Stimulated activated CD4-positive, alpha-beta T cell treated with anti-CD3 and anti-CD28 coated beads, Interleukin-12 subunit alpha, Interleukin-12 subunit beta, amount 100 ng/mL, for 4 hours (primary cell): ENCODE measurements at places on chromosomes 16 and 17.

- DNase-seq: no peak
These were observed 203.7 kb downstream of the PHKB start for GRCh38 chr16:47664653-47665325.

- DNase-seq: no peak
These were observed 12.9 kb downstream of the CMIP start for GRCh38 chr16:81457326-81458133.

GRCh38 chr17:18247613-18248001 lies 10.9 kb downstream of the FLII start:
- DNase-seq: no peak

DNA sequence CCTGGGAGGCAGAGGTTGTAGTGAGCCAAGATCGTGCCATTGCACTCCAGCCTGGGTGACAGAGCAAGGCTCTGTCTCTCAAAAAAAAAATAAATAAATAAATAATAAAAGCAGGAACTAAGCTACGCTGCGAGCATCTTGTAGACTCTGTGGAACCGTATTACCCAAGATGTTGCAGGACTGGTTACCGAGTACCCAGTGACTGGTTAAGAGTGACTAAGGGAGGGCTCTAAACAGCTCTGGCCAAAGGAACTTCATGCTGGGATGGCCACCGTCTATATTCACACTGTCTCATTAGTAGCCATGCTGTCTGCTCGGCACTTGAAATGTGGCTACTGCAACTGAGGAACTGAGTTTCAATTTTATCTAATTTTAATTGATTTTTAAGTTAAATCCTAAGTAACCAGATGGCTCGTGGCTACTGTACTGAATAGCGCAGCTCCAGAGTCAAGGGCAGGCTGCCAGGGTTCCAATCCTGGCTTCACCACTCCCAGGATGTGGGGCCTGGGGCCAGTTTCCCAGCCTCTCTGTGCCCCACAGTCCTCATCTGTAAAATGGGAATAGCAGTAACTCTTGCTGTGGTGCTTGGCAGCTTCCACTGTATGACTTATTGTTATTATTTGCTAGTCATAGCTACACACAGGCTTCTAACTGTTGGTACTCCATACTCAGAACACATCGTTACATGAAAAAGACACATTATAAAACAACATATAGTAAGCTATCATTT lies 3.0 kb downstream of the NTAN1 start:
- DNase-seq: no peak

DNA sequence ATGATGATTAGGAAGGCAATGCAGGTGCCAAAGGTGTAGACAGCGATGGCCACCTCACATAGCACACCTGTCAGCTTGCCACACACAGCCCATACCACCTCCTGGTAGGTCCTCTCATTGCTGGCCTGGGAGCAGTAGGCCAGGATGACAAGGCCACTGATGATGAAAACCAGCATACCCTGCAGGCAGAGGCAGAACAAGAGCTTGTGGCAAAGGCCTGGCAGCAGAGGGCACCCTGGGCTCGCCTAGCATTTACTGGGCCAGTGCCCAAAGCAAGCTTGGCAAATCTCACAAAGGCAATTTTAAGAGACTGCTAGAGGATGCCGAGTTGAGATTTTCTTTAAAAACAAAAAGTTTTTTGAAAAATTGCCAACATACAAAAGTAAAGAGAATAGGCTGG lies 5.9 kb downstream of the SLC38A7 start:
- DNase-seq: no peak

GRCh38 chr17:17108451-17109049 lies 66.3 kb downstream of the MPRIP start:
- DNase-seq: no peak

GRCh38 chr16:84478172-84478947 lies 26.1 kb downstream of the MEAK7 start:
- no peak for DNase-seq

- DNase-seq: no peak
These were observed 3.0 kb upstream of the ZCCHC14 start for GRCh38 chr16:87495578-87496446.

DNA sequence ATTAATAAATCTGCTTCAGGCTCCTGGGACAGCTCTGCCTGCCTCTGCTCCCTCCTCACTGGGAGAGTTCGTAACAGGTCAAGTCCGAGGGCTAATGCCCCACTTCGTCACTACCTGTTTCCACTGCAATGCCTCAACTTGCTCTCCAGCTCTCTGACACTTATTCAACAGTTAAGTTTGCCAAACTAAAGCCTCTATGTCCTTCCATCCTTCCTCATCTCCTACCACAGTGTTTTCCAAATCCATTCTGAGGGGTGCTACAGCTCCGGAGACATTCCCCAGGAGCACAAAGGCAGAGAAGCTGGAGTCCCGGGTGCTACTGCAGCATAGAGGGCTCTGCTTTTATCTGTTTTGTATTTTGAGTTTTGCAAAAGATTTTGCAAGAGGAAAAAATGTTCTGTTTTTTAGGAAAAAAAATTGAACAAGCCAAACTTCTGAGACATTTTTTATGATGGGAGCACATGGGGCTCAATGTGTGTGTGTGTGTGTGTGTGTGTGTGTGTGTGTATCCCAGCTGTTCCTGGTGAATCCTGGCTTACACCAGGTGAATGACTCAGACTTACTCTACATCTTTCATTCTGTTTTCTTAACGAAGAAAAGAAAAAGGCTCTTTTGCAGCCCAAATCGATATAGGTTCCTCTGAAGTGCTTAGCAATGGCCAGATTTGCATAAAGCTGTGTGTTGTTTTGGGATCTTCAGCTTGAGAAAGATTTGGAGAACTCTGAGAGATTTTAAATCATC lies 46.1 kb upstream of the MYOCD start:
- no peak for DNase-seq

DNA sequence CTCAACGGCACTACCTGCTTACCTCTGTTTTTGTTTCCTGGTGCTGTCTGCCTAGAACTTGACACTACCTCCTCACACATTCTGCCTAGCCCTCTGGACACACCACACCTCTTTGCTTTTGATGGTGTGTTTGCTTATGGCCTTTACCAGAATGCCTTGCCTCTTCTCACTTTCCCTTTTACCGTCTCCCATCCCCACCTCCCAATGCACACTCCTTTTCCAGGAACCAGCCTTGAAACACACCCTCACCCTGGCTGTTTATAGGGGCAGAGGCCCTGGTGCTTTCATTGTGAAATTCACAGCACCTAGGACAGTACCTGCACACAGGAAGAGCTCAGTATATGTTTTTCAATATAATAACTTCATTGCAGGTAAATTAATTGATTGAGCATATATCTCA lies 56.2 kb downstream of the MAP2K6 start:
- no peak for DNase-seq

- no peak for DNase-seq
These were observed 9.8 kb upstream of the SOST start for GRCh38 chr17:43768382-43768781.

DNA sequence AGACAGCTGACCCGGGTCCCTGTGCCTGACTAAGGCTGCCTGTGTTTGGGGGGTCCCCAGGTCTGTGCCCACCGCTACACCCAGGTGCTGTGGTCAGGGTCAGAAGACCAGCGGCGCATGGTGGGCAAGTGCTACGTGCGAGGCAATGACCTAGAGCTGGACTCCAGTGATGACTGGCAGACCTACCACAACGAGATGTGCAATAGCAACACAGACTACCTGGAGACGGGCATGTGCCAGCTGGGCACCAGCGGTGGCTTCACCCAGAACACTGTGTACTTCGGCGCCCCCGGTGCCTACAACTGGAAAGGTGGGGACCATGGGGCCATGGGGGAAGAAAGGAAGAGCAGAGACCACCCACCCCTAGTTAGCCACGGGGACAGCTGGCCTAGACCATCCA lies 12.1 kb downstream of the ITGA3 start:
- no peak for DNase-seq

GRCh38 chr17:10737168-10737622 lies 7.4 kb upstream of the TMEM220 start:
- no peak for DNase-seq

DNA sequence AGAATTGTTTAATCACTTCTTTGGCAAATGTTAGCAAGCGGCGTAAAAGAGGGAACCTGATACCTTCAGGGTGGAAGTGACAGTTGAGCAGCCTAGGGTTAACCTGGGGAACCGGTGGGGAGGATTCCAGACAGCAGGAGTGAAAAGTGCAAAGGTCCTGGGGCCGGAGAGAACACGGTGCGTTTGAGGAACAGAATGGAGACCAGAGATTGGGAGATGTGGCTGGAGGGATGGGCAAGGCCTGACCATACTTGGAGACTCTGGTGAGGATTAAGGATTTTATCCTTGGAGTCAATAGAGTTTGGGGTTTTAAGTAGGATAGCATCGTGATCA lies 2.3 kb upstream of the ZNF500 start:
- DNase-seq: no peak

- no peak for DNase-seq
These were observed 47.8 kb upstream of the IRF8 start for GRCh38 chr16:85851034-85851785.

GRCh38 chr16:79592186-79592585 lies 8.4 kb downstream of the MAF start:
- DNase-seq: no peak
